ENCODE measurements at places on chromosomes 2 and 18.

DNA sequence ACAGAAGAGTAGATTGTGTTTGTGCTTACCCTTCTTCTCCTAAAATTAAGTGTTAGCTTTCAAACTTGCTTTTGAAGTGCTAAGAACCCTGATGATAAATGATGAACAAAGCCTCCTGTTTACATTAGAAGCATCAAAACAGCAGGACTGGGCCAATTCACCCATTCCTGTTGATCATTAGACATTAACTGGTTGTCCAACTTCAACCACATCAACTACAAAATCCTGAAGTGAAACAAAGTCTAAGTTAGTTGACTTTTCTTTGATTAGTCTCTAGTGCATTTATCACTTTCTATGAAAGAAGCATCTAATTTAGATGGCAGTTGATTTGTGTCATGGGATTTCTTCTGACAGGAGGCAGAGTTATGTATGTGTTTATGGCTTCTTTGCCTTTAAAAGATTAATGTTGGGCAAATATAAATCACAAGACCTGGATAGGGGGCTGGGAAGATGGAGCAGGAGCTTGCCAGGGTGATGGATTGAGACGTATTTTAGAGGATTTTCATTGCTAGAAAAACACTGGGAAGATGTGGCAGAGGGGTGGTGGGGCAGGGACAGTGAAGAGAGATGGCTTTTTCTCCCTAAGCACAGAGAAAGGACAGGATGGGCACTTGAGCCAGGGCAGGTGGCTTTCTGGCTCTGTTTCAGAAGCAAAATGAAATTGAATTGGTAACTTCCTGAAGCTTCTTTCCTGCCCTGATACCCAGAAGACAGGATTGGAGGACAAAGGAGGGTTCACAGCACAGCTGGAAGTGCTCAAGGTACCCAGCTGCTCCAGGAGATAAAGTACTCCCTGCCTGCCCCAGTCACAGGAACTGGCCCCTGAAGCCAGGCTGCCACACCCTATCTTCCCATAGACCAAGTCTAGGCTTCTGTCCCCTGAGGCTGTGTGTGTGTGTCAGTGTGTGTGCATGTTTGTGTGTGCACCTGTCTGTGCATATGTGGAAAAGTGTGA lies 20.5 kb downstream of the GYPC start:
- no peak for DNase-seq

DNA sequence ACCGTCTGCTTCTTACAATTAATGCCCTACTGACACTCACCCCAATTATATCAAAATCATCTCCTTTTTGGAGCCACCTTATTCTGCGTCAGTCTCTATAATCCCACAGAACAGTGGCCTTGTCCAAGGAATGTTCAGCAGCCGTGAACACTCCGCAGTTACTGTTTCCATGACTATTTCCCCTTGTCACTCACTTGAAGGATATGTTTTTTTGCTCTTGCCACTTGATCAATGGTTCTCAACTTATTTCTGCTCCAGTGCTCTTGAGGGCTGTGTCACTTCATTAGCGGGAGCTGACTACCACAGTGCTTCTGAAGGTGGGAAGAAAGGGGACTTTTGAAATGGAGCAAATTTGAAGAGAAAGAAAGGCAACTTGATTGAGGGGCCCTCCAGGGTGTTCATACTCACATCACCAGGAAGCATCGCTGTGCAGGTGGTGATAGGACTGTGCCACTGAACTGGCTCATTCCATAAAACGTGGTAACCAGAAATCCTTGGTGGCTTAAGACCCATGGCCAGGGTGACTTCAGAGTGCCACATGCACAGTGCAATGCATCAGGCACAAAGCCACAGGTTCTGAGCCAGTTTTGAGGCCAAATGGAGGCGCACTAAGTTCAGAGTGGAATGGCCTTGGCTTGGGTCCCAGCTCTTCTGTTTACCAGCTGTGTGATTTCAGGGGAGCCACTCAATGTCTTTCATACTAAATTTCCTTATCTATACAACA lies 320.6 kb upstream of the RAB12 start:
- DNase-seq: no peak

DNA sequence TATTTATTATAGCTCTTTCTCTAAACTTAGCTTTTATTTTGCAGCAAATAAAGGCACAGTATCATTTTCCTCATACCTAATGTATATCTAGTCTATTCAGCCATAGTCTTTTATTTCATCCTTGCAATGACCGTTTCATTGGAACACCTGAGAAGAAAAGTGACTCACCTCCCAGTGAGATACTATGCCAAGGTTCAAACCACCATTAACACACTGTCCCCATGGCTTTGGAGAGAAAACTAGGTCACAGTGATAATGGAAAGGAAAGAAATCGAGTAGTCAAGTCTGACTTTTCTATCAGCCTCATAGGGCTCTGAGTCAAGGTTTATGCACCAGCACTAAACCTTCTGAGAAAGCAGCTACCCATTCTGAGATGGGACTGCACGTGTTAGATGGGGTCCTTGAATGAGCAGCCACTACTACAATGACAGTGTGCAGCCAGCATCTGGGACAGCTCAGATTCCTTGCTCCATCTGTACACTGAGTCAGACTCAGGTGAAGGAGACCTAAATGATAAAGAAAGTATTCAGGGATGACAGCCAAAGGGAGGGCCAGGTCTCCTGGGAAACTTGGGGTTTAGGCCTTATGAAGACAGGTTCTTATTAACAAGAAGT lies 971.1 kb upstream of the ACVR2A start:
- DNase-seq: no peak

DNA sequence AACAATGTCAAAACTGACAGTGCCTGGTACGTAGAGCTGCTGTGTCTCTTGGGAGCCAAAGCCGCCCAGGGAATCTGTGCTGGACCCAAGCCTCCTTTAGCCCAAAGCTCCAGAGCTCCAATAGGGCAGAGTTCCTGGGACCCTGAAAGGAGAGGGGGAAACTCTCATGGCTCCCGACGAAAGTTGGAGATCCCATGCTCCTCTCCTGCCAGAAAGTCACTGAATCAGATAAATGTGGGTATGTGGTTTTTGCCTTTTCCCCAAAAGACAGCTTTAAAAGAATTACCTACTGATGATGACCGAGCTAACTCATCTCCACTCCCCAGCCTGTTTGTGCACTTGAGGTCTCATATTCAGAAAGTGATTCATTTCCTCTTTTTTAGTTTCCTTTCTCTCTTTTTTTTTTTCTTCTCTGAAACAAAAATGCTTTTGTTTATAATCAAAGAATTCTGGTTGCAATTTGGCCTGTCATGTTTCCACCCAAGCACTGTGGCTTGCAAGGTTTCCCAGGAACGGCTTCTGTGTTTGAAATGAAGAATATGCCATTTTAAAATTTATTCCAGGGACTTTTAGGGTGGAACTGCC lies 14.1 kb upstream of the PMAIP1 start:
- DNase-seq: peak; percentile 95

- DNase-seq: peak; percentile 16
Measured at GRCh38 chr18:10442551-10442971, 11.9 kb upstream of the APCDD1 start.

DNA sequence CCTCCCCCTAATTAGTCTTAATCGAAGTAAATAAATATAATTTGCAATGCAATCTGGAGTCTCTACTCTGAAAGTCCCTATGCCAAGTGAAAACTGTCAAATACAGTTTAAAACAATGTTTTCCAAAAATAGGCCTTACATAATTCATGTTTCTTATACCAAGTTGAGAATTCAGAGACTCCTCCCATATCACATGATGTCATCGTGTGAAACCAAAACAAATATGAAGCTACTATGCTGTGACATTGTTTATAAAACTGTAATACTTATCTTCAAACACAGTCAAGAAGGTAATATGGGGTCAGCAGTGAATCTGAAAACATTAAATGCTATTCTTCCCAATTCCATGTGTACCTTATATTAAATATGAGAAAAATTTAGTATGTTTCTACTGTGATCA lies 940.2 kb upstream of the FANCL start:
- DNase-seq: no peak

DNA sequence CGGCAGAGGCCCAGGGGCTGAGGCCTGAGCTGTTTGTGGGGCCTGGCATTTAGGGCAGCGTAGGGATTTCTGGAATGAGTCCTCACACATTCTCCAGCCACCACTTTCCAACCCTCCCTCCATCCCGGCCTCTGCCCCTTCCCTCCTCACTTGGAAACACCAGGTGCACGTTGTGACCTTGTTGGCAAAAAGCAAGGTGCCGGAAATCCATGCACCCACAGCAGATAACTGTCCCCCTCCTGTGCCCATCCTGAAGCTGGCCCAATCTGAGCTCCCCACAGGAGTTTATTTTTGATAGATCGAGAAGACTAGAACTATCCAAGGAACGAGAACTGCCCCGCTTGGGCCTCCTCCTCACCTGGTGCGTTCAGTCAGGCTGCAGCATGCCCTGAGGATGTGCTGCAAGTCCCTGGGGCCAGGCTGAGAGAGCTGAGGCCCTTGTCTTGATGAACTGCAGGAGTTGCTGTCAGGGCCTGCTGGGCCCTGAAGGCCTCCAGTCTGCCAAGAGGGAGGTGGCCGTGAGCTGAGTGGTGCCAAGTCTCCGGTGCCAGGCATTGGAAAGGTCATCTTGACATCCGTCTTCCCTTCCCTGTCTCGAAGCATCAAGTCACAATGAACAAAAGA lies 55.8 kb downstream of the CTIF start:
- no peak for DNase-seq

DNA sequence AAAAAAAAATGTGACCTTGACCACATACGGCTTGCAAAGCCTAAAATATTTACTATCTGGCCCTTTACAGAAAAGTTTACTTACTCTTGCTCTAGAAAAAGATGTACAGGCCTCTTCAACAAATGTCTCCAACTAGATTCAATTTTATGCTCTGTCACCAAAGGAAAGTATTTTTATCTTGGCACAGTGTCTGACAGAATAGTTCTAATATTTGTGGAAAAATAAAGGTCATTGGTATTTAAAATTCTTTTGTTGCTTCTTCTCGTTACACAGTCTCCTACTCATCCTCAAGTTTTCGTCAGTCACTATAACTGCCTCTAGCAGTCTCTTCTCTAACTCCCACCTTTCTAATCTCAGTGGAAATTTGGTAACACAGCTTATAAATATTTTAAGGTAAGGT lies 1.4 kb downstream of the RBKS start:
- DNase-seq: peak; percentile 59

DNA sequence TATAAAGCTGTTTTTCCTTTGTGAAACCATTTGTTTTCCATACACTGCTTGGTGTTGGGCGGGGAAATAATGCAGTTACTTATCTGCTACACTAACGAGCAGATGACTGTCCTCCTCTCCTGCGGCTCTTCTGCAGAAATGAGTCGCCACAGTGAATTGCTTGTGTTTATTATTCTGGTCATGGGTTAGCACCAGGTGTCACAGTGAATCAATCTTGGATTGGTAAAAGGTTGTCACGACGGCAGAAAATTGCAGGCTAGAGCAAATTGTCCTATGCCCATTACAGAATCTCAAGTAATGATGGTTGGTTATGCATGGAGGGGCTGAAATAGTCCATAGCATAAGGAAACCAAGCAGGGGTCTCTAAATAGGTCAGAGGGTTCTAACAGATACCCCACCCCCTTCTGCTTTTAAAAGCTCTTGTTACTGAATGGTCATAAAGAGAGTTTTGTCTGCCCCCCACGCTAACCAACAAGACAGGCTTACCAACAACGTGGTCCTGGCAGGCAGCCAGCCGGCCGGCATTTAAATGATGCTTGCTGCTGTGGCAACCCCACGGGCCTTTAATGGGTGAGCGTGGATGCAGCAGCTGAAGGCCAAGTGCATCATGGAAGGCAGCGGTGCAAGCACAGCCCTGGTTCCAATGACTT lies 29.5 kb downstream of the RAB31 start:
- peak; percentile 90 for DNase-seq

DNA sequence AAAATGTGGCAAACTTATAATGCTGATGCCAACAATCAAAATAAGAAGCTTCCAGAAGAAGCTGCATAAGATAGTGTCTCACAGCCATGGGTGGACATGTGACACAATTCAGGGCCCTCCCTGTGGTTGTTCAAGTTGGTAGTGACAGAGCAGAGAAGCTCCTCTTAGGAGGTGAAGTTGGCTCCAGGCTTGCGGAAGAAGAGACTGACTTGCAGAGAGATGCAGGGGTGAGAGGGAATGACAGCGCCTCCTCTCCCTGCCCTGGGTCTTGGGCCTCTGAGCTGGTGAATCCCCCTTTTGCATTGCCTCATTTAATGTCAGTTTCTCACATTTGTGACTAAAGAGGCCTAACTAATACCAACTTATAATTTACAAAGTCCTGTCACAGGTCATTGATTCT lies 23.0 kb upstream of the RHOB start:
- no peak for DNase-seq

- no peak for DNase-seq
Measured at GRCh38 chr2:129864719-129865118, 114.7 kb upstream of the RAB6C start.

GRCh38 chr2:183359867-183360266 lies 235.6 kb downstream of the NUP35 start:
- DNase-seq: no peak

- no peak for DNase-seq
Measured at GRCh38 chr18:49214706-49215105, 245.7 kb downstream of the DYM start.

Measured in M059J (cell line).